Large intestine (tissue), 12 donors: ENCODE measurements at places on chromosomes 6 and 20. TPM values are rescaled to one million over a fixed set of nuclear protein-coding genes. Genes with fewer than 3 reads are reported as not detected.

GRCh38 chr6:158649289-158650143 is at the start of gene SYTL3:
Gene SYTL3 (plus strand): TSS chr6:158650054. CDS start chr6:158663269, 13,215 bp downstream.
- DNase-seq = peak; percentile 18

- no peak for DNase-seq
Measured at GRCh38 chr20:10543480-10543879, 108.4 kb downstream of the SLX4IP start.

DNA sequence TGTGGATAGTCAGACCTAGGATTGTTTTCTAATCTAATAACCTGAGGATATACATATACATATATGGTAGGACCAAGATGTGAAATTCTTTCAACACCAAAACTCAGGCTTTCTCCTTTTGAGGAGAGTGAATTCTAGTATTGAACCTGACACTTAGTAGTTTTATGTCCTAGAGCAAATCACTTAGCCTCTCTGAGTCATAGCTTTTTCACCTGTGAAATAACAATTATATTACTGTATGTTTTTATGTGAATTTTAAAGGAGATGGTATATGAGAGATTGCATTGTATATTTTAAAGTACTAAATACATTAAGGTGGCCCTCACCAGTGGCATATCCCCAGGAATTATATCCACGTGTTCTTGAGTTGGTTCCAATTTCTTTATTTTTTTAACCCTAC is 34.6 kb downstream of the TREML1 start:
- DNase-seq = no peak

Gene PDCD2
- polyA plus RNA-seq = 67.7 TPM

Gene CD164
- polyA plus RNA-seq = 558 TPM
